ENCODE measurements at places on chromosomes 12 and 14.

DNA sequence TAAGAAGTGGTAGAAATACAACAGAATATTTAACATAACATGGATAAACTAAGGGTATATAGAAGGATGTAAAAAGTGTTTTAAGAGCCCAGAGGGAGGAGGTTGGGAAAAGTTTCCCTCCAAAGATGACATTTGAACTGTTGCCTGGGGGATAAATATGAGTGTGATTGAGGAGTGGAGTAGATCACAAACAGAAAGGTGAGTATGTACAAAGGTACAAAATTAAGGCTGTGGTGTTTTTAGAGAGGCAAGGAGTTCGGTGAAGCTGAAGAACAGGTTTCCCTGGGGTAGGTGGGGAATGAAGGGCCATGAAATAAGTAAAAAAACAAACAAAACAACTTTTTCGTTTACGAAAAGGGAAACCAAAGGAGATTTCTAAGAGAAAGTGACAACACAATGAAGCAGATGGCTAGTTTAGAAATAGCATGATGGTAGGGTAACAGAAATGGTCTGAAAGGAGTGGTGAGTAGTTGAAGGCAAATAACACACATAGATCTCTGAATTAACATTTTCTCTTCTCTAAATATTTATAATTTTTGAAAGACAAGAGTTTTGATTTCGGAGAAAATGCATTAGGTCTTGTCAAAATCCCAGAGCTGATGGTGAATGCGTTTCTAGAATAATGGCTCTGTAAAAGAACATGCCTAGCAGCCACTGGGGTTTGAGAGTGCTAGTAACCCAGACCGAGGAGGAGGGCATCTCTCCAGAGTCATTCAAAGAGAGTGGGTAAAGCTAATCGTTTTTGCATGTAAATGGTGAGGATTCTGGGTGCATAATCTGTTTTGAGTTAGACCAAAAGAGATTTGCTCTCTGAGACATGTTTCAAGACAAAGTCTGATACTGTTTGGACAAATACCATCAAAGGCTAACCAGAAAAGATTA lies 240.4 kb upstream of the DCN start:
- no peak for DNase-seq

- DNase-seq, result no peak
Observed at GRCh38 chr12:88113871-88114270, 28.0 kb downstream of the CEP290 start.

- no peak for DNase-seq
Observed at GRCh38 chr12:87142342-87142741, 886.2 kb upstream of the MGAT4C start.

- DNase-seq, result no peak
Observed at GRCh38 chr12:123987022-123987421, 14.0 kb downstream of the ZNF664 start.

DNA sequence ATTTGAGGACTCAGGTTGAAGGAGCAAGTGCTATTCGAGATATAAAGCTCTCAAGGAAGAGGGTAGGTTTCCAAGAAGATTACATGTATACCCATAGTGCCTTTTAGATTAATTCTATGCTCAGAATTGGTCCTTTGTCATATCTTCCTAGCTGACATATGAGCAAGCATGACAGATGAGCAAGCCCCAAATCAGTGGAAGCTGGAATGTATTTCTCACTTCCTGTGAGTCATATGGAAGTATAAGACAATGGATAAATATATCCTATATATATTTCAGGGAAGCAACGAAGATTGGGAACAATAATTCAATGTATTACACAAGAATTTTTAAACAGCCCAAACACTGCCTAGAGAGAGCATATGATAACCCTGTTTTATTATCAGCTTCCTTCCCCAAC lies 674.1 kb upstream of the ATXN7L3B start:
- no peak for DNase-seq

- DNase-seq, result no peak
Observed at GRCh38 chr14:105363847-105364708, 34.3 kb upstream of the TEX22 start.

DNA sequence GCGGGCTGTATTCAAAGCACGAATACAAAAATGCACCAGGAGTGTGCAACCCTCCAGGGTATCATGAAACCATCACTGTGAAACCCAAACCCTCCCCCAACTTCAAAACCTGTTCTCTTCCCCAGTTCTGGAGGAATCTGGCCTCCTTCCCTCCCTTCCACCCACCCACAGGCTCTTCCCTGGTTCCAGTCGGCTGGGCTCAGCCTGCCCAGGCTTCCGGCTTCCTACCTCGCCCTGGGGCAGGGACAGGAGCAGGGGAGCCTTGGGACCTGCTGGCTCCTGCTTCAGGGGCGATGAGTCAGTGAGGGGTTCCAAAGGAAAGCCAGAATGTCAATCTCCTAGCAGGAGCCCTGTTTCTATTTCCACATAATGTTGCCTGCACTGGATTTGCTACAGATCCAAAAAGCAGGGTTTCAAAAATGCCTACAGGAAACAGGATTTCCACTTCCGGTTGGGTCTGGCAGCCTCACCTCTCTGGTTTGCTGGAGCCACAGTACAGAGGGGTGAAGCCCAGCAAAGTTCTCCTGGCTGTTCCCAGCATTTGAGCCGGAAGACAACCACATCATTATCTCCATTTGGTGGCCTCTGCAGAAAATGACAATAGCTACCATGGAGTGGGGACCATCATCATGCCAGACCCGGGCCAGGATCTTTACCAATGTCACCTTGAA lies 278.3 kb downstream of the DPF3 start:
- no peak for DNase-seq

GRCh38 chr12:6532051-6532926 lies 2.0 kb upstream of the GAPDH start:
- DNase-seq, result peak; percentile 61

GRCh38 chr12:24404086-24404815 lies 454.8 kb upstream of the SOX5 start:
- DNase-seq, result no peak

GRCh38 chr12:65329721-65330120 lies 51.2 kb downstream of the MSRB3 start:
- DNase-seq, result no peak

DNA sequence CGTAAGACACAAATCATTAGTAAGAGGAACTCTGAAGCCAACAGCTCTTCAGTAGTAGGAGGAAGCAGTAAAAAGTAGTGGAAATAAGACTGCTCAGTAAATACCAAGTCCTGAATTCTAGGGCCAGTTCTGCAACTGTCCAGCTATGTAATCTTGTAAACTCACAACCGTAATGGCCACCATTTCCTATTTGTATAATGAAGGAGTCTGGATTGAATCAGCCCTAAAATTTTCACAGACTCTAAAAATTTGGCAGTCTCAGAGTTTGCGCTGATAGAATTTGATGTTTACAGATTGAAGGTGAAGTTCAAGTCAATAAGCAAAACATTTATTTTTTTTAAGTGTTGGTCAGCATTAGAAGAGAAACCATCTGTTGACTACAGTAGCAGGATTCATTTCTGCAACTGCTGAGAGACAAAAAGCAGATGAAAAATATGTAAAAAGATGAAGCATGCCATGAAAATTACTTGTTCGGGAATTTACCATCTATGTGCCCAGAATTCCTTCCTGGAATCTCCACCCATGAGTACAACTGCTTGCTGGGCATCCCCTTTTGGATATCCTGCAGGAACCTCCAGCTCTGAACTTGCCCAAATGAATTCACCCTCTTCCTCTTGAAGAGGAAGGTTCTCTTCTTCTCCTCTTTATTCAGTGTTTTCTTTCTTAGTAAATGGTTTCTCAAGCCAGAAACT lies 47.5 kb downstream of the GALNT4 start:
- no peak for DNase-seq

- DNase-seq, result no peak
Observed at GRCh38 chr14:103362780-103363179, 22.4 kb upstream of the MARK3 start.

DNA sequence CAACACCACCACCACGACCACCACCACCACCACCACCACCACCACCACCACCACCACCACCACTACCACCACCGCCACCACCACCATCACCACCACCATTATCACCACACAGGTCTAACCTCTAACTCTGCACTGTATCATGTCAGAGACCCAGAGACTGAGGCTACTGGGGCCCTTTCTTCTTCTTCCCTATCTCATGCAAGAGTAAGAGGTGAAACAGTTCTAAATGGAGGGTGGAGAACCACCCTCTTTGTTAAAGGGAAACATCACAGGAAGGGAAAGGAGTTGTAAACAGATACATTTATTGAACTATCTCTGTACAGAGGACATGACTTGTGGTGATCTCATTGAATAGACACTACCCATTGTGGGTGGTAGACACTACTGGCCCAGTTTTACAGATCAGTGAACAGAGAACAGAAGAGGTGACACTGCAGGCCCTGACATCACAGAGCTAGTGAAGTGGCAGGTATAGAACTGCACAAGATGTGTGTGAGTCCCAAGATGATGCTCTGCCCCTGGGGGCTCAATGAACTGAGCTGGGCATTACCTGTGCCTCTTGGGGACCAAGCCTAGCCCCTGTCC lies 91.6 kb downstream of the FOXN3 start:
- no peak for DNase-seq

GRCh38 chr14:25412998-25413397 lies 363.1 kb upstream of the STXBP6 start:
- DNase-seq, result no peak

GRCh38 chr12:6688999-6689882 lies at the start of gene ZNF384:
Gene ZNF384, minus strand, starts transcription at chr12:6689375. Its CDS starts 9,855 bp downstream, at chr12:6679520.
- DNase-seq, result peak; percentile 92

DNA sequence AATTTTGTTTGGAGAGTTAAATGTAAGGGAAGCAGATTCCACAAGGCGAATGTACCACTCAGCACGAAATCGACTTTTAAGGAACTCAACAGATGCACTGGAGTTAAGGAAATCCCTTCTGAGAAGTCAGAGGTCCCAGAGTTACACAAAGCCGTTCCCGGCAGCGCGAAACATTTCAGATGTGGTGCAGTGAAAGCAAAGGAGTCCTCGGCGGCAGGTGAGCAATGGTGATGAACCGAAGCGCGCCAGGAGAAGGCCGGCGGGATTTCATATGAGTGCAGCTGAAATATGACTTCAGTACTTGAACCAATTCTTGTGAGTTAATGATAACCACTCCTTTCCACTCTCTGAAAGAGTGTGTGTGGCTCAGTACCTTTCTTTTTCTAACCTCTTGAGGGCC lies 183.2 kb downstream of the GRIP1 start:
- DNase-seq, result no peak

DNA sequence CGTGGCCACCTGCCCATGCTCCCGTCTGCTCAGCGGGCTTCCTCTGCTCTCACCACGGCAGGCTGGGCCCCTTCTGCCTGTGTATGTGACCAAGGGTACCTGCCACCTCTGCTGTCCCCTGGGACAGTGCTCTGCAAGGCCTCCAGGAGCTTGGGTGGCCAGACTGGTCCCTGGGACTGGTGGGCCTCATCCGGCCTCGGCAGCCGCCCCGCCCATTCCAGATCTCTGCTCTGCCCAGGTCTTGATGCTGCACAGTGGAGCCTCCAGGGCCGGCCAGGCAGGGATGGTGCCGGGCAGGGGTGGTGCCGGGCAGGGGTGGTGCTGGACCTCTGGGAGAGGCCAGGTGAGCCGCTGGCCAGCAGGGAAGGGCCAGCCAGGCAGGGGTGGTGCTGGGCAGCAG lies 9.0 kb downstream of the FBRSL1 start:
- DNase-seq, result no peak

GRCh38 chr12:85568395-85569103 lies 267.7 kb downstream of the RASSF9 start:
- DNase-seq, result no peak

GRCh38 chr12:27396216-27396815 lies 50.2 kb upstream of the SMCO2 start:
- no peak for DNase-seq

GRCh38 chr14:85453401-85454225 lies 76.3 kb upstream of the FLRT2 start:
- no peak for DNase-seq

- no peak for DNase-seq
Observed at GRCh38 chr14:54374117-54374884, 22.5 kb upstream of the CDKN3 start.

GRCh38 chr14:34214961-34215360 lies 247.1 kb downstream of the SPTSSA start:
- no peak for DNase-seq

DNA sequence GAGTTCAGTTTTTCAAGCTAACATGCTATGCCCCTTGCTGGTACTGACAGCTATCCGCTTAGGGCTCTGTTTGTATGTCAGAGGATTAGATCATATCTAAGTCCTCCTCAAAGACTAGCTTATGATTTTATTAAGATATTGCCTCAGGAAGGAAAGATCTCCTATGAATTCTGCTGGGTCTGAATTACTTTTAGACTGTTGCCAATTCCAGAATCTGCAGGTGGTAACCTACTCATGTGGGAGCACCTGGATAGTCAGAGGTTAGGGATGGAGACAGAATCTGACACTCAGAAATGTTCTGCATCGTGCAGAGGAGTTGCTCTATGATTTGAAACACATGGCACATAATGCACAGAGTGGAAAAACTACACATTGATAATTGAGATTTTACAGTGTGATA lies 843.4 kb downstream of the SLC6A15 start:
- no peak for DNase-seq

Data from activated T-helper 1 cell treated with anti-CD3 and anti-CD28 coated beads, Interleukin-2, amount 50 U/mL, for 16 hours (primary cell).